ENCODE measurements at places on chromosomes 16 and 17.

- DNase-seq = peak; percentile 22
Measured at GRCh38 chr16:68800257-68800875, 43.0 kb upstream of the TANGO6 start.

- DNase-seq = no peak
Measured at GRCh38 chr16:2592786-2593185, 55.0 kb downstream of the PDPK1 start.

DNA sequence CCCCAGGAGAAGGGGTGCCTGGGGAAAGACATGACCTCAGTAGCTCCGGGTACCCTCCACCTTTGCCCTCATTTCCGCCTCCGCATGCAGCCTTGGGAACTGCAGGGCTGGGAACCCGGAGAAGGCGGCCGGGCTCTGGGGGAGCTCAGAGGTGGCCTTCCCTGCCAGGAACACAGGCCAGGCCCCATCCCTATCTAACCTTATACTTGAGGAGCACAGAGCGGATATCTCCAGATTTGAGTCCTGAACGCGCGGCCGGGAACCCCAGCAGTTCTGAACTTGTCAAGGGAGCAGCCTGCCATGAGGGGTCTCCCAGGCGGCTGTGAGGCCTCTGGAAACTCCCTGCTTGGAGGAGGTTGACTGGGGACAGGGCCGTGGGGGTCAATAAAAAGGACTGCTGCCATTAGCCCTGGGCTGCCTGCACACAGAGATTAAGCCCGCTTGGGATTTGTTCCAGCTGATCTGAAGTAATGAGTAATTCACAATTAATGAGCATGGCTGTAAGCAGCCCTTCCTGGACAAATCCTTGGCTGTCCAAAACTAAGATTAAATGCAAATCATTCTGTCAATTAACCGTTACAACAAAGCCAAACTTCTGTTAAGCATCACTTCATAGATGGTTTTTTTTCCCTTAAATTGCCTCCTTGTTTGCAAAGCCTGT lies 26.3 kb upstream of the METRNL start:
- no peak for DNase-seq

- no peak for DNase-seq
Measured at GRCh38 chr17:44002141-44002848, 2.1 kb upstream of the NAGS start.

DNA sequence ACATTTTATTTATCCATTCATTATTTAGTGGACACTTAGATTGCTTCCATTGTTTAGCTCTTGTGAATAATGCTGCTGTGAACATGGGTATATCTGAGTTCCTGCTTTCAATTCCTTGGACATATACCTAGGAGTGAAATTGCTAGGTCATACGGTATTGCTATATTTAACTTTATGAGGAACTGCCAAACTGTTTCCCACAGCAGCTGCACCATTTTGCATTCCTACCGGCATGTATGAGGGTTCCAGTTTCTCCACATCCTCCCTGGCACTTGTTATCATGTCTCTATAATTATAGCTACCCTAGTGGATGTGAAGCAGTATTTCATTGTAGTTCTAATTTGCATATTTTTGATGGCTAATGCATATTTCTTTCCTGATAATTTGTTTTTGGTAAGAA lies 23.7 kb upstream of the DRG2 start:
- DNase-seq = no peak

- no peak for DNase-seq
Measured at GRCh38 chr16:74623214-74623838, 16.4 kb upstream of the GLG1 start.

DNA sequence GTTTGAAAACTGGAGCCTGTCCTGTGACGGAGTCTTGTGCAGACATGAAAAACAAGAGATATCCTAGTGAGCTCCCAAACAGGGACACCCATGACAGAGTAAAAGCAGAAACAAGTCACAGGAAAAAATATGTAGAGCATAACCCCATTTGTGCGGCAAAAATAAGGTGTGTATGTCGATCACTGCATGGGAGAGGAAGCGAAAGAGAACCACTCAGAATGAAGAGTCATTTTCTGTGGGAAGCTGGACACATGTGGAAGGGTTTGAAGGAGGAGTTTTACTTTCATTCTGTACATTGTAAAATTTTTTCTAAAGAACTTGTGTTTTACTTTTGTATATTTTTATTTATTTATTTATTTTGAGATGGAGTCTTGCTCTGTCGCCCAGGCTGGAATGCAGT lies 72.1 kb downstream of the JPH3 start:
- no peak for DNase-seq

DNA sequence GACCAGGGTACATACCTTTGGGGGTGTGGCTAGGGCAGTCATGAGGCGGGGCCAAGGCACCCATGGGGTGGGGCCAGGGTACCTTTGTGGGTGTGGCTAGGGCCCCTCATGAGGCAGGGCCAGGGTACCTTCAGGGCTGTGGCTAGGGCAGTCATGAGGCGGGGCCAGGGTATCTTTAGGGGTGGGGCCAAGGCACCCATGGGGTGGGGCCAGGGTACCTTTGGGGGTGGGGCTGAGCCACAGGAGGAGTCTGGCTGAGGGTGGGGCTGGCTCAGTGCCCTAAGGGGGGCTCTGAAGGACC lies 3.5 kb downstream of the GNG13 start:
- DNase-seq = no peak

DNA sequence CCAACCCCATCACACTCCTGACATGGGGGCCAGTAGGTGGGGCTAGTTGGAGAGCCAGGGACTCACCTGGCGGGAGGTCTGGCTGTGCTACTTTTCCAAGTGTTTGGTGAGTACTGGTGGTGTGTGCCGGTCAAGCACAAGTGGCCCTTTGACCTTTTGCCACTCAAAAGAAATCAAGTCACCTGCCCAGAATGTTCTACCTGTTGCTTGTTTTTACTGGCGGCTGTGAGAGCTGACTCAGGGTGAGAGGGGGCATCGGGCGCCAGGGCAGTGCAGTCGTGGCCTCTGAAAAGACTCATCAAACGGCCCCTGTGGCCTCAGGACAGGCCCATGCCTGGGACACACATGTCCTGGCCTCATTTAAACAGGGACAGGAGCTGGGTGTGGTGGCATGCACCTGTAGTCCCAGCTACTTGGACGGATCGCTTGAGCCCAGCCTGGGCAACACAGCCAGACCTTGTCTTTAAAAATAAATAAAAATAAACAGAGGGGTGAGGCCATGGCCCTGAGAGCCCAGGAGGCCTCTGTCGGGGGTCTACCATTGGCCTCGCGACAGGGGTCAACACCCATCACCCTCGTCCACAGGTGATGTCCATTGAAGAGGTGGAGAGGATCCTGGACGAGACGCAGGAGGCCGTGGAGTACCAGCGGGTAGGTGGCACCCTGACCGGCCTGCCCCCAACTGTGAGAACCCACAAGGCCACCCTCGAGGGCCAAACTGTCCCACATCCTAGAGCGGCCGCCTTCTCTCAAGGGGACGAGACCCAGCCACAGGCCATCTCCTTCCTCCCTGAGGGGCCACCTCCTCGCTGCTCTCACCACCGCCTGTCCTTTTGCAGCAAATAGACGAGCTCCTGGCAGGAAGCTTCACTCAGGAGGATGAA lies 5.0 kb downstream of the CHMP6 start:
- no peak for DNase-seq

DNA sequence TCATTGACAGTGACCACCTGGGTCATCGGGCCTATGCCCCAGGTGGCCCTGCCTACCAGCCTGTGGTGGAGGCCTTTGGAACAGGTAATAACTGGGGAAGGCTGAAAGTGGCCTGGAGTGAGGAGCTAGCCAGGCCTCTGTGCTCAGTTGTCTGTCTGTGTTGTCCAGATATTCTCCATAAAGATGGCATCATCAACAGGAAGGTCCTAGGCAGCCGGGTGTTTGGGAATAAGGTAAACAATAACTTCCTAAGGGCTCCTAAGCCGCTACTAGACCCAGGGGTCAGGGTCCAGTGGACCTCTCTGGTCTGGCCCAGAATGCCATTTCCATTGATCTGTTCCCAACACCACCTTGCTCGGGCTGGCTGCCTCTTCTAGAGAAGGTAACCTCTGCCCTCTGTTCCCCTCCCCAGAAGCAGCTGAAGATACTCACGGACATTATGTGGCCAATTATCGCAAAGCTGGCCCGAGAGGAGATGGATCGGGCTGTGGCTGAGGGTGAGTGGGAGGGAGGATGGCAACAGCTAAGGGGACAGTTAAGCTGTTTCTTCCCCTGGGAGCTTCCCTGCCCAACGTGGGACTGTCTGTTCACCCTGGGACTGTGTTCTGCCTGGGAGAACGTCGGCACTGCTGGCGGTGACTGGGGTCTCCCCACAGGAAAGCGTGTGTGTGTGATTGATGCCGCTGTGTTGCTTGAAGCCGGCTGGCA lies 1.9 kb upstream of the MLX start:
- no peak for DNase-seq

GRCh38 chr16:27522173-27522707 lies 27.5 kb downstream of the GTF3C1 start:
- no peak for DNase-seq

DNA sequence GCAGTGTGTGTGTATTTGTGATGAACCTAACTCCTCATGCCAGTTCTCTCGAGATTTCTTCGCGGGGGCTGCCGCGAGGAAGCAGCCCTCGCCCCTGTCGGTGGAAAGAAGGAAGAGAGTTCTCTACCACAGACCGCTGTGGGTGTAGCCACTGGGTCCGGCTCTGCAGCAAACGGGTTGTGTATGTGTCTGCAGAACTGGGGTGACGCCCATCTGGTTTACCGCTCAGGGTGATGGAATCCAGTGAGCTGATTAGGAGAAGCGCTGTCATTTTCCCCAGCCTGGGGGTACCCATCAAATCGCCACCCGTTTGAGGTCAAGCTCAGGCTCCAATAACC lies 7.7 kb downstream of the CORO6 start:
- peak; percentile 61 for DNase-seq

Data from stimulated activated naive CD4-positive, alpha-beta T cell treated with Interleukin-2 at 50 U/mL for 16 hours (primary cell).